Mammary epithelial cell (primary cell): ENCODE measurements at places on chromosomes 5 and 9. TPM values are rescaled to one million over a fixed set of nuclear protein-coding genes. Genes with fewer than 3 reads are reported as not detected.

The FRMPD1 gene
- total RNA-seq, result 0.17 TPM

The SLC45A2 gene
- under 0.01 TPM for total RNA-seq

The TTC16 gene
- under 0.01 TPM for total RNA-seq

The RNF208 gene
- 1.0 and 2.8 TPM in 2 replicates for total RNA-seq

The WDR31 gene
- 2.3 TPM in 2 replicates for total RNA-seq

The KIF24 gene
- total RNA-seq, result 1.4 and 3.9 TPM in 2 replicates

The PAEP gene
- total RNA-seq, result not detected

The BRD8 gene
- 44.5 and 44.9 TPM in 2 replicates for total RNA-seq

The KIF4B gene
- not detected in 2 replicates for total RNA-seq

The PCDHA11 gene
- 2.0 TPM for total RNA-seq

The HSPB3 gene
- total RNA-seq, result not detected

The IFNA13 gene
- not detected for total RNA-seq

The EGFLAM gene
- total RNA-seq, result 26.0 TPM

The YTHDC2 gene
- total RNA-seq, result 31.3 TPM

The C9orf43 gene
- total RNA-seq, result 0.83 TPM

The PCDHGC3 gene
- 39.7 and 74.7 TPM in 2 replicates for total RNA-seq

The OGN gene
- total RNA-seq, result not detected

The MEIKIN gene
- not detected for total RNA-seq
